Left lung (tissue), 14 donors: ENCODE measurements at places on chromosomes 3 and 15.
A peak's percentile ranks its signal among the peaks of the same experiment; 100 is the strongest.

- H3K36me3 ChIP-seq: no peaks in the 10 kb centered on the region
- peak; percentile 21 for DNase-seq
- H3K27ac ChIP-seq: peak overlapping the region; percentile 97
- peaks cover 23% of the 10 kb centered on the region for H3K4me1 ChIP-seq
- no peak overlapping the region for H3K4me3 ChIP-seq
- H3K27me3 ChIP-seq: no peaks in the 10 kb centered on the region
These were observed 1.6 kb upstream of the TTLL3 start for GRCh38 chr3:9808345-9809037.

DNA sequence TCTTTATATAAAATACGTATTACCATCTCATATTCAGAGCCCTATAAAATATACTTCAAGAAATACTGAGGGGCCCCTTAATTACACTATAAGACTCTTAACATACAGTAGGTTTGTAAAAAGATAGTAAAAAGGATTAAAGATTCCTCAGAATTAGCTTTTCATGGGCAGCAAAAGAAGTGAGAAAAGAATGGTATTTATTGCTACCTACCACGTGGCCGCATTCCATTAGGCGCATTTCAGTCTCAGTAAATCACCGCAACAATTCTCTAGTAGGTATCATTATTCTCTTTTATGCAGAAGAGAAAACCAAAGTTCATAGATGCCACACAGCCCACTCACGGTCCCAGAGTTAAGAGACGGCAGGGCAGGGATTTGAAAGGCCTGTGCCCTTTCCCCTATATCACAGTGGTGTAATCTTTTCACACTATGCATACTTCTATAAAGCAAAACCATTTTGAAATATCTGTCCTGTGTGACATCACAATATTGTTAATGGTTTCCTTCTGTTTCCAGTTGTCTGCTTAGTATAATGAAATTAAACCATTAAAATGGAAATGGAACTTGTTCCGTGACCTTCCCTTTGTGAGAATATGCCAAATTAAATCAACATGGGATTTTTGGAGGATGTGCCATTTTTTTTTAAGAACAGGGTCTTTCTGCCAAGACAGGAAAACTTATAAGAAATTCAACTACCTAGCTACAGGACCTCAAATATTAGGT lies 1072.2 kb downstream of the FHIT start:
- no peak overlapping the region for H3K4me3 ChIP-seq
- H3K27ac ChIP-seq: no peak overlapping the region
- H3K4me1 ChIP-seq: no peaks in the 10 kb centered on the region

DNA sequence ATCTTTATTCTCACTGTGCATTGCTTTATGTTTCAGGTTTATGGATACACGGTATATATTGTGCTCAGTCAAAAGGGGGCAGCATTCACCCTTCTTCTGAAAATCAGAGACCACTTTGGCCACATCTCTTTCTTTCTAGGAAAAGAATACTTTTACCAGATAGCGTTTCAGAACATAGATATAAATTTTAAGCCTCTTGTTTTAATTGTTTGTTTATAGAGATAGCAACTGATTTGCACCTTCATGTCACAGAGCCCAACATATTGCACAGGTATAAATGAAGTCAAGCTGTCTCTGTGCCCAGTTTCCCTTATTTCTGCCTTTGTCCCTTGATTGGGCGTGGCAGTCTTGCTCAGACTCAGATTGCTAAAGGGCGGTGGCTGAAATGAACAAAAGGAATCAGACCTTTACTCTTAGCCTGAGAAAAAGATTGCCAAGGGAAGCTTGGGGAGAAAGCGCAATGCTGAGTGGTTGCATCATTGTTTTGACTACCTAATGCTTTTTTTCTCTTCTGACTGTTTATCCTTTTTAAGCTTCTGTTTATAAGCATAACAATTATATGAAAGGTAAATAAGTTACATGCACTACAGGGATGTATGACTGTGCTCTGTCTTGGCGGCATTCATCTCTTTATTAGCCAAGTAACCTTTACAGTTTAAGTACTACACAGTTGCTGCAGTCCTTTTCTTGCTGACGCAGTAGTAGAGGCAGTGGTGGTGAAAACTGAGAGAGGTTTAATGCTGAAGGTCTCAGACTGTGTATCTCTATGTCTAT lies 70.8 kb upstream of the ZBTB20 start:
- H3K4me1 ChIP-seq: peaks cover 9% of the 10 kb centered on the region
- no peak overlapping the region for H3K4me3 ChIP-seq
- no peaks in the 10 kb centered on the region for H3K36me3 ChIP-seq
- H3K27ac ChIP-seq: peak overlapping the region; percentile 47

- peaks cover 12% of the 10 kb centered on the region for H3K4me1 ChIP-seq
- H3K36me3 ChIP-seq: no peaks in the 10 kb centered on the region
- DNase-seq: no peak
- no peak overlapping the region for H3K4me3 ChIP-seq
- H3K27ac ChIP-seq: peak overlapping the region; percentile 90
These were observed 20.7 kb upstream of the PROK2 start for GRCh38 chr3:71805691-71806090.

DNA sequence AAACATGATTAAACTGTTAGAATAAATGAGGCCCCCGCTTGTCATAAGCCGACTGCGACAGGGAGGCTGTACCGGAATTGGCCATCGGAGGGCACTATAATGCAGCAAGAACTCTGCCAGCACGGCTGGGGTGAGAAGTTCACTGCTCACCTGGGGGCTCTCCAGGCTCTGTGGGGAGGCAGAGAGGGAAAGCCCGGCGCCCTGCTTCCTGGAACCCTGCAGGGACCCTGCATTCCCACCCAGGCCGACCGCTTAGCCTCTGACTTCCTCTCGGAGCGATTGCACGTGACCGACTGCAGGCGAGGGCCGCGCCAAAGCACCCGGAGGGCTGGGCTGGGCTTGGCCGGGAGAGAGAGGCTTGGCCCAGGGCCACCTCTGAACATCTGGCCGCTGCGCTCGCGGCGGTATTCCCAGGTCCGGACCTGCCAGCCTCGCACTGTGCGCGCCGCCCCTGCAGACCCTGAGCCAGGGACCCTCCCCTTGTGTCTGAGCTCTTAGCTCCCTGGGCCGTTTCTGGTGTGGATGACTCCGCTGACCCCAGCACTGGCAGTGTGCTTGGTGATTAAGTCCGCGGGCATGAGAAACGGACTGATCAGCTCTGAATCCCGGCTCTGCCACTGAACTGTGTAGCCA lies 26.2 kb downstream of the DRD3 start:
- no peak overlapping the region for H3K27ac ChIP-seq
- H3K27me3 ChIP-seq: no peaks in the 10 kb centered on the region
- peak overlapping the region; percentile 39 for H3K4me3 ChIP-seq
- H3K36me3 ChIP-seq: no peaks in the 10 kb centered on the region

DNA sequence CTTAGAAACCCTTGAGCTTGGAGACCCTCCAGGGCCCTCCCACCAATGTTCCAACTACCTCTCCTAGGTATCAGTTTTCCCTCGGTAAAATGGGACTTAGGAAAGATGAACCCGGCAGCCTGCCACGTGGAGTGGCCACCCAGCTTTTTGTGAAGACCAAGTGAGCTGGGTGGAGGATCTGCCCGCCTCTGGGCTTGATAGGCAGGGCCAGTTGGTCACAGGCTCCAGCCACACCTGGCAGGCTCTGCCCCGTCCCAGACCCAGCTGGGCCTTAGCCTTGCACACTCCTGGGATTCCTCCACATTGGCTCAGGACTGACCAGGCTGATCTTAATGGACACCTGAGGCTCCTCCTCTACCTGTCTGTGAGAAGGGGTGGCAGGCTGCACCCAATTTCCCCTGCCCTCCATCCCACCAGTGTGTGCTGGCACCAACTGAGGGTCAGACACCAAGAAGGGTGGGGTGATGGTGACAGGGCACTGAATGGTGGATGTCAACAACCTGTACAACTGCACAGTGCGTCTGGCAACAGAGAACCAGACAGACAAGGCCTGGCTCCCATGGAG lies 761 bp upstream of the GRIP2 start:
- H3K27ac ChIP-seq: no peak overlapping the region
- no peak overlapping the region for H3K4me3 ChIP-seq
- DNase-seq: no peak
- H3K4me1 ChIP-seq: no peaks in the 10 kb centered on the region
- H3K36me3 ChIP-seq: no peaks in the 10 kb centered on the region

DNA sequence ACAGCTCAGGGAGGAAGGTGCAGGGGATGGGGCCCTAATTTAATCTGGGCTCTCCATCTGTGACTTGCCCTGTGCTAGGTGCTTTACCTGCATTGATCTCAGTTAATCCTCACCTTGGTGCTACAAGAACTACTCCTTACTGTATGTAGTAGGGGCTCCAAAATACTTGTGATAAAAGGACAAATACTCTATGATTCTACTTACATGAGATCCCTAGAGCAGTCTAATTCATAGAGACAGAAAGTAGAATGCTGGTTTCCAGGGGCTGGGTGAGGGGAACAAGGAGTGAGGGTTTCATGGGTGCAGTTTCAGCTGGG lies 67.2 kb downstream of the SLC6A1 start:
- DNase-seq: no peak
- H3K4me3 ChIP-seq: no peak overlapping the region
- peaks cover 5% of the 10 kb centered on the region for H3K4me1 ChIP-seq
- peaks cover 23% of the 10 kb centered on the region for H3K27me3 ChIP-seq

GRCh38 chr3:29494305-29495036 lies 213.6 kb downstream of the RBMS3 start:
- DNase-seq: no peak
- H3K4me1 ChIP-seq: no peaks in the 10 kb centered on the region
- H3K27ac ChIP-seq: no peak overlapping the region
- no peak overlapping the region for H3K4me3 ChIP-seq
- no peaks in the 10 kb centered on the region for H3K27me3 ChIP-seq

GRCh38 chr15:58361273-58361759 lies 70.5 kb upstream of the LIPC start:
- H3K27me3 ChIP-seq: no peaks in the 10 kb centered on the region
- no peak for DNase-seq
- no peak overlapping the region for H3K4me3 ChIP-seq
- H3K27ac ChIP-seq: no peak overlapping the region

- DNase-seq: no peak
- no peaks in the 10 kb centered on the region for H3K4me1 ChIP-seq
- H3K27me3 ChIP-seq: no peaks in the 10 kb centered on the region
- no peak overlapping the region for H3K27ac ChIP-seq
These were observed 98.2 kb downstream of the TMEM108 start for GRCh38 chr3:133136114-133137041.

GRCh38 chr15:100856867-100857266 lies 22.8 kb upstream of the ALDH1A3 start:
- no peaks in the 10 kb centered on the region for H3K27me3 ChIP-seq
- no peak for DNase-seq
- no peaks in the 10 kb centered on the region for H3K4me1 ChIP-seq
- no peak overlapping the region for H3K4me3 ChIP-seq

DNA sequence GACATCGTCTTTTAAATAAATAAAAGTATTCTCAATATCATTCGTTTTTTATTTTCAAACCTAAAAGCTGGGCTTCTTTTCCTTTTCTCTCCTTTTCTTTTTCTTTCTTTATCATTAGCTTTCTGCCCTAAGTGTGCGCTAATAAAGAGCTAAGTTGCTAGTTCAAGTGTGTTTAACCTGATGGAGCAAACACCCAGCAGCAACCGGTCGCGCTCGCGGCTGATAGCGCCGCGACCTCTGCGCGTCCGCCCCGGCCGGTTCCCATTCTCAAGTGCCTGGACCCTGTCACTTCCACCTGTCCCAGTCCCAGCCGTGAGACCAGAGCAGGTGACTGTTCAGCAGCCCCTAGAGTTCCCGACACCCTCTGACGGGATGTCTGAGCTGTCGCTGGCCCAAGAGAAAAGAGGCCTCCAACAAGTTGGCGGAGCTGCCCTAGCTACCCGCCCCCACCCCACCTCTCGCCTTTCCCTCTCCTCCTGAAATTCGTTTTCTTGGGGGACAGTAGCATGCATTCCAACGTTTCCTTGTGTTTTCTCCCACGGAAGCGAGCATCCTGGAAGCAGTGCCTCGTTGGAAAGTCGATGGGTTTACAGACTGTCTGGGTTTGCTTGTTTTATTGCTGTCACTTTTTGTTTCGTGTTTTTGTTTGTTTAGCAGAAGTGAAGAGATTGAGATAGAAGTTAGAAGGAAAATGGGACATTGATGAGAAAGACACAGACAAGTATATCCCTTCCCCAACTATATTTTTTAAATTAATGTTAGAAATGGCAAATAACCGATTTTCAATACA lies 3.1 kb upstream of the MECOM start:
- no peak overlapping the region for H3K4me3 ChIP-seq
- peaks cover 100% of the 10 kb centered on the region for H3K27me3 ChIP-seq
- DNase-seq: peak; percentile 78
